ENCODE measurements at places on chromosomes 7 and 10. TPM values are rescaled to one million over a fixed set of nuclear protein-coding genes. Genes with fewer than 3 reads are reported as not detected.

PAPOLB gene
- total RNA-seq: not detected

SCART1 gene
- total RNA-seq: 0.44 TPM

EPO gene
- 0.15 TPM for total RNA-seq

UFSP1 gene
- total RNA-seq: 12.2 TPM

SPDYE2B gene
- total RNA-seq: not detected

POLR2J2 gene
- total RNA-seq: 0.83 TPM

FAM241B gene
- 8.4 TPM for total RNA-seq

ITGA8 gene
- total RNA-seq: not detected

PNPLA8 gene
- total RNA-seq: 16.4 TPM

OR6B1 gene
- not detected for total RNA-seq

MSMB gene
- total RNA-seq: 0.89 TPM
